Adipose tissue (tissue), 3 donors: ENCODE measurements at places on chromosomes 12 and 14. TPM values are rescaled to one million over a fixed set of nuclear protein-coding genes. Genes with fewer than 3 reads are reported as not detected.

The TAS2R31 gene
- polyA plus RNA-seq: 0.67 TPM

The DBX2 gene
- 2.1 TPM for polyA plus RNA-seq

The P3H3 gene
- polyA plus RNA-seq: 7.4 TPM

The CCDC177 gene
- polyA plus RNA-seq: not detected

The FAM186B gene
- 0.25 TPM for polyA plus RNA-seq

The RAB21 gene
- 8.6 TPM for polyA plus RNA-seq

The SLC17A8 gene
- not detected for polyA plus RNA-seq

The IL22 gene
- not detected for polyA plus RNA-seq

The DIO2 gene
- 0.09 TPM for polyA plus RNA-seq

The PLEK2 gene
- 1.8 TPM for polyA plus RNA-seq

The NINJ2 gene
- 30.5 TPM for polyA plus RNA-seq

The LRRK2 gene
- polyA plus RNA-seq: 10.0 TPM

The MIP gene
- polyA plus RNA-seq: not detected

The ZNF641 gene
- polyA plus RNA-seq: 9.9 TPM

The NPAS3 gene
- 0.51 TPM for polyA plus RNA-seq

The LYZ gene
- 48.7 TPM for polyA plus RNA-seq

The LRRC43 gene
- polyA plus RNA-seq: not detected

The GPR65 gene
- 0.95 TPM for polyA plus RNA-seq

The NRIP2 gene
- 5.1 TPM for polyA plus RNA-seq

The DNAH10 gene
- polyA plus RNA-seq: 0.67 TPM

The SYNJ2BP gene
- 9.6 TPM for polyA plus RNA-seq

The BATF gene
- polyA plus RNA-seq: 1.2 TPM

The GPRC5D gene
- polyA plus RNA-seq: 0.13 TPM

The RPS26 gene
- polyA plus RNA-seq: 1,152 TPM

The TSHR gene
- 0.11 TPM for polyA plus RNA-seq

The RIMBP2 gene
- polyA plus RNA-seq: 1.7 TPM

The VRTN gene
- not detected for polyA plus RNA-seq

The LHX5 gene
- polyA plus RNA-seq: not detected

The OR2AP1 gene
- polyA plus RNA-seq: not detected

The FGD4 gene
- polyA plus RNA-seq: 7.7 TPM

The TDRD9 gene
- polyA plus RNA-seq: 2.7 TPM

The CDH24 gene
- polyA plus RNA-seq: 1.9 TPM

The CLEC4C gene
- polyA plus RNA-seq: not detected

The TMTC1 gene
- polyA plus RNA-seq: 35.1 TPM
